Effector CD4-positive, alpha-beta T cell (primary cell): ENCODE measurements at places on chromosomes 11 and 22.
A peak's percentile ranks its signal among the peaks of the same experiment; 100 is the strongest.

- no peak for DNase-seq
These were observed 70.6 kb downstream of the RRAS2 start for GRCh38 chr11:14288189-14288935.

- DNase-seq, result peak; percentile 14
These were observed 147.3 kb downstream of the FEZ1 start for GRCh38 chr11:125348674-125349309.

DNA sequence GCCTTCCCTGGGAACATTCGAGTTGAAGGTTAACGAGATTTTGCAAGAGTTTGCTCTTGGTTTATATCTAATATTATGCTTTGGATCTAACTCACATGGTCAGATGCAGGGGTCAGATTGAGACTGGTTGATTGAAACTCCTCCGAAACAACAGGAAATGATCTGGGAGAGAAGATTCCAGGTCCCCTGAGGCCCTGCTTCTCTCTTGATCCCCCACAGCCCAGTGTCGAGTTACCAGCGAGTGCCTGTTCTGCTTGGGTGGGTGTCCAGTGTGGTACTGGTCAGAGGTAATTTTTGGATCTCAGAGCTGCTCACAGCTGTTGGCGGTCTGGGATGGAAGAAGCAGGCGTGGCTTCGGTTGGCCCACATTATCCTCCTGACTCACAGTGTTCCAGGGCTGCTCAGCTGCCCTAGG lies 9.2 kb downstream of the FBLN1 start:
- DNase-seq, result no peak

DNA sequence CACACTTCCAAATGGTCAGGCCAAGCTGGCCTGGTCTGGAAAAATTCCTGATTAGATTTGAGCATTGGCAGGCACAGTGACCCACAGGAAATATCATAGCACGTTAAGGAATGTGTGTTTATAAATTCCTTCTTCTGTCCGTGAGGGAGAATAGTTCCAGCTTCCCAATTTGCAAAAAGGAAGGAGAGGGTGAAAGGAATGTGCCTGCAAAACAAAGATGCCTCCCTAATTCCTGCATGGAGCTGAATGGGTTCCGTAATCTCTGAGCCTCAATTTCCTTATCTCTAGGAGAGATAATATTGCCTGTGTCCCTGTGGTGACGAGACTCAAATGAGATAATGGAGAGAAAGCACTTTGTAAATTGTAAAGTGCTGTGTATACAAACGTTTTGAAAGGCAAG lies 105.1 kb downstream of the FEZ1 start:
- no peak for DNase-seq

DNA sequence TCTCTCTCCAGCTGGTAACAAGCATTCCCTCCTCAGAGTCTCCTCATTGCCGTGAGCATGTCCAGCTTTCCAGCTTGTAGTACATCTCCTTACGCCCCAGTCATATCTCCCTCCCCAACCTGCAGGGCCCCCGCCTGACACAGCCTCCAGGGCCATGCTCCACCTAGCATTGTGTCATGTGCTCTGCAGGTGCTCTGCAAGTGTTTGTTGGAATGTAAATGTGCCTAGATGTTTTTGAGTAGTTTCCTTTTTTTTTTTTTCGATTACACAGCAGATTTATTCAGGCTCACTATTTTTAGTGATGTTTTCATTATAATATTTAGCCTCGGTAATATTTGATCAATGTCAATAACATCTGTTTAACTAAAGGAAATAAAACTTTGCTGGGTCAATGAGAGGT lies 82.5 kb downstream of the NCAM1 start:
- DNase-seq, result no peak

DNA sequence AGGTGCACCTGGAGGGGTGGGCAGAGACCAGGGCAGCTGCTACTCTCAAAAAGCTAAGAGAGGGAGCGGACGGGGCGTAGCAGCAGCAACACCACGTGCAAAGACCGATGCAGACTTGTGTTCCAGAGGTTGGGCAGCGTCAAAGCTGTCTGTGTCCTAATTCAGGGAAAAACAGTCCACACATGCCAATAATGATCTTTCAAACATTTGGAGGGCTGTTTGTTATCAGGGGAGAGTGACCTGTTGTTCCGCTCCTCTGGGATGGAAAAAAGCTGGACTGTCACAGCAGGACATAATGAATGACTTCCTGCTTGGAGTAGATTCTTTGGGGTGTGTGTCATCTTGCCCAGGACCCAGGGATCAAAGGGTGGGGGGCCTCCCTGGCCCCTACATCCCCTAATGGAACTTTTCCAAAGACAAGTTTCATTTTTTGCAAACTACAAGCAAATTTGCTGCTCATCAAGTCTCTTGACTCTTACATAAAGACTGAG lies 6.2 kb upstream of the FBLN1 start:
- no peak for DNase-seq
